ENCODE measurements at places on chromosomes 11 and 22.

DNA sequence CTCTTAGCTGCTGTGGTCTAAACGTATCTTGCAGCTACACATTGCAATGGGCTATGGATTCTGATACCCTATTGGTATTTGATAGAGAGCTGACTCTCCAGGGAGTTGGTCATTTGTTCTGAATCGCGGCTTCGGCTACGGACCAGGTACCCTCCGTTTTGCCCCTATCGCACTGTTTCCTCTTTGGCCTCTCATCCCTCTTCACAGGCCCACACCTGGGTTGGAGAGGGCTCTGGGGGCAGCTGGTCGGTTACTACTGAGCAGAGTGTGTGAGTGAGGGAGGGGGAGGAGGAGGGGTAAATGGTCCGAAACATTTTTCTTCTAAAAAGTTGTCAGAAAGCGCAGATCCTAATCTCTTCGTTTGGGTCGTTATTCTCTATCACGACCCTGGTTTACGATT is 48.8 kb upstream of the HSD17B12 start:
- H3K4me3 ChIP-seq, result no peak overlapping the region
- H3K27ac ChIP-seq, result no peak overlapping the region
- peaks cover 15% of the 10 kb centered on the region for H3K27me3 ChIP-seq
- H3K36me3 ChIP-seq, result no peaks in the 10 kb centered on the region
- no peaks in the 10 kb centered on the region for H3K4me1 ChIP-seq

- H3K4me3 ChIP-seq, result peak overlapping the region; percentile 86
- no peak for DNase-seq
- H3K36me3 ChIP-seq, result peaks cover 3% of the 10 kb centered on the region
These were observed 525 bp downstream of the DGCR2 start for GRCh38 chr22:19121631-19122142.

DNA sequence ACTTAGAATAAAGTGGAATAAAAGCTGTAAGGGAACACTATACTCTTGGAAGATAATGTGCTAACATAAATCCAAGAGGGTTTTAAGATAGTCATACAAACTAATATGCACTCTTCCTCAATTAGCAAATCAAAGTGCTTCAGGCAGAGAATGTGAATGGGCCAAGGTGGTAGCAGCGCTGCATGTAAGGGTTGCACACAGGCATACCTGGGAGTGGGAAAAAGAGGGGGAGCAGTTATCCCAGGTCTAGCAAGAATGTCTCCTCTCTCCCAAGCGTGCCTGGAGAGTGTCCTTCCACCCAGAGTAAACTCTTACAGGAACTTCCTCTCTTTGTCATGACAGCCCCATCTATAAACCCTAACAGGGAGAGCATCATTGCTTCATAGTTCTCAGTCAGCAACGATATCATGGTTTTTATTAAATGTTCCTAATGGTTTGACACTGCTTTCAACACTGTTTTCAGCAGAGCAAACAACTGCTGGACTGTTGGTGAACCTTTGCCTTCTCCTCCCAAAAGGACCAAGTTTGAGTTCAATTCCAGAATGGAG is 61.6 kb downstream of the SYTL2 start:
- no peak overlapping the region for H3K27ac ChIP-seq
- H3K27me3 ChIP-seq, result no peaks in the 10 kb centered on the region
- no peak for DNase-seq
- H3K36me3 ChIP-seq, result no peaks in the 10 kb centered on the region
- no peaks in the 10 kb centered on the region for H3K4me1 ChIP-seq

DNA sequence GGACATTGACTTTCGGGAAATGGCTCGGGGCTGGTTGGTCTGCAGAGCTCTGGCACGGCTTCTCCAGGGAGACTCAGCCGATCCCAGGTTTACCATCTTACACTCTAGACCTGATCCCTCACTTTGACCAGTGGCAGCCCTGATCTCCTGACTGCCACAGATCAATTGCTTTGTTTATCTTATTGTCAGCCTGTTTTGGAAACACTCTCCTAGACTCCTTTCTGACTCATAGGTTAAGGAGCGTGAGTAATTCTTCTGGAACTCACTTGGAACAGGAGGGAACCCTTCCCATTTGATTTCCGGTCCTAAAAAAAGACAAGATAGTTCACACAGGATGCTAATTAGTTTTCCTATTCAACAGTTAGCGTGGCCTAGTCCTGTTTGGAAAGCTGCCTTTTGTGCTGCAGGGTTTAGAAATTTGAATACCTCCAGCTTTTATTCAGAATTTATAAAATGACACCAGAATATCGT is 16.0 kb upstream of the BMAL1 start:
- peak overlapping the region; percentile 100 for H3K27ac ChIP-seq
- no peak overlapping the region for H3K4me3 ChIP-seq
- peaks cover 77% of the 10 kb centered on the region for H3K4me1 ChIP-seq
- no peaks in the 10 kb centered on the region for H3K27me3 ChIP-seq

DNA sequence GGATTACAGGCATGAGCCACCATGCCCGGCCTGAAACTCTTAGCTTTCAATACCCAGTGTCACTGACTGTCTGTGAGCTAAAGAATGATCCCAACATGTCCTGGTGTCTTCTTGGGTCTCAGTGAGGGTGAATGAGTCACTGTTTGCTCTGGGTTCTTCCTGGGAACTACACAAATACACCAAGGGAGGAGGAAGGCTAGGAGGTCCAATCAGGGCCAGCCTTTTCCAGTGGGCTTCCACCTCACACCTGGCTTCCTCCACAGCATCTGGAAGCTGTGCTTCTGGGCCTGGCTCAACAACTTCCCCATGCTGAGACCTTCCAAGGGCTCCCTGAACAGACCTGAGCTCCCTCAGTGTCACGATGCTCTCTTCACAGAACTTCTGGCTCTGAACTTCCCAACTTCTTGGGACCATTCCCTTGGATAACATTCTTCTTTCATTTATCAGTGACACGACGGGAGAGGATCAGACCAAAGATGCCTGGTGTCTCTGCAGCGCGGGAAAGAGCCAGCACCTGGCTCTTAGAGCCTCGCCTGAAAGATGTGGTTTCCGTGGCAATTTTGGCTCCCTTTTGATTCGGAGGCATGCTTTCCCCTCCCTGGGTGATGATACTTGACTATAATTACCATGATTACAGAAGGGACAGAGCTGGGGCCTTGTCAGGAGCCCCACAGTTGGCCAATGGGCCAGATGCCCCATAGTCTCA is 22.3 kb upstream of the CHRM4 start:
- H3K4me1 ChIP-seq, result no peaks in the 10 kb centered on the region
- peaks cover 29% of the 10 kb centered on the region for H3K36me3 ChIP-seq
- no peak overlapping the region for H3K4me3 ChIP-seq
- H3K27ac ChIP-seq, result no peak overlapping the region
- no peaks in the 10 kb centered on the region for H3K27me3 ChIP-seq
- no peak for DNase-seq

GRCh38 chr11:72451831-72452376 is 17.6 kb upstream of the CLPB start:
- peaks cover 4% of the 10 kb centered on the region for H3K27me3 ChIP-seq
- no peak for DNase-seq
- H3K27ac ChIP-seq, result no peak overlapping the region
- H3K36me3 ChIP-seq, result no peaks in the 10 kb centered on the region
- no peaks in the 10 kb centered on the region for H3K4me1 ChIP-seq

DNA sequence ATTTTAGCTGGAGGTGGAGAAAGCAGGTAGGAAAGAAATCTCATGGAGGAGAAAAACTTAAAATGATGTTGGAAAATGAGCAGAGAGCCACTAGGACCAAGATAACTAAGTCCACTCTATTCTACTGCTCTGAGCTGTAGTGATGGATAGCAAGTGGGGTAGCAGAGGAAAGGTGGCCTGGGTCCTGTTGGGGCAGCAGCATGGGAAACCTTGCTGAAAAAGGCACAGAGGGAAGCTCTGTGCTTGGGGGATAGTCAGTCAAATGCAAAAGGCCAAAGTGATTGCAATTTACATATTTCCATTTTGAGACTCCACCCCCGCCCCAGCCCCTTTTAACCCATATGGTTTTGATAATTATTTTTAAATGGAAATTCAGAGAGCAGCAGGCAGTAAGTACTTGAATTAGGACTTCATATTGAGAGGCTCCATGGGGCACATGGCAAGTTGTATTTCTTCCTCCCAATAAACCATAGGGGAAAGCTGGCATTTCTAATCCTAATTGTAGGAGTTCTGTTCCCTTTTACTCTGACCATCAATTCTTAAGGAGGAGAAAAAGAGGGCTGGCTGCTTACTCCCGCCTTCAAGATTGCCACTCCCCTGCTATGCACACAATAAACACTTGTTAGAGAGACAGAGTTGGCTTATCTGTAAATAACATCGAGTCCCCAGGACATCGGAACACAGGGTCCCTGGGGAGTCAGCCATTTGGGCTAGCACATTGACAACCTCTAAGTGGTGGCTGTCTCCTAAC is 1341.5 kb upstream of the TENM4 start:
- no peak for DNase-seq
- no peak overlapping the region for H3K27ac ChIP-seq
- no peaks in the 10 kb centered on the region for H3K36me3 ChIP-seq
- H3K4me3 ChIP-seq, result no peak overlapping the region
- H3K4me1 ChIP-seq, result no peaks in the 10 kb centered on the region

- no peaks in the 10 kb centered on the region for H3K27me3 ChIP-seq
- no peak overlapping the region for H3K4me3 ChIP-seq
- no peaks in the 10 kb centered on the region for H3K36me3 ChIP-seq
These were observed 22.9 kb upstream of the ASPHD2 start for GRCh38 chr22:26406118-26406517.

Measured in keratinocyte (primary cell).